ENCODE measurements at places on chromosomes 12 and 14. TPM values are rescaled to one million over a fixed set of nuclear protein-coding genes. Genes with fewer than 3 reads are reported as not detected.

The AGAP2 gene
- 0.20 TPM for total RNA-seq

The ALG10 gene
- 14.7 TPM for total RNA-seq

The SYNE3 gene
- 12.0 TPM for total RNA-seq

The TMEM121 gene
- 5.8 TPM for total RNA-seq

The CCDC184 gene
- not detected for total RNA-seq

DNA sequence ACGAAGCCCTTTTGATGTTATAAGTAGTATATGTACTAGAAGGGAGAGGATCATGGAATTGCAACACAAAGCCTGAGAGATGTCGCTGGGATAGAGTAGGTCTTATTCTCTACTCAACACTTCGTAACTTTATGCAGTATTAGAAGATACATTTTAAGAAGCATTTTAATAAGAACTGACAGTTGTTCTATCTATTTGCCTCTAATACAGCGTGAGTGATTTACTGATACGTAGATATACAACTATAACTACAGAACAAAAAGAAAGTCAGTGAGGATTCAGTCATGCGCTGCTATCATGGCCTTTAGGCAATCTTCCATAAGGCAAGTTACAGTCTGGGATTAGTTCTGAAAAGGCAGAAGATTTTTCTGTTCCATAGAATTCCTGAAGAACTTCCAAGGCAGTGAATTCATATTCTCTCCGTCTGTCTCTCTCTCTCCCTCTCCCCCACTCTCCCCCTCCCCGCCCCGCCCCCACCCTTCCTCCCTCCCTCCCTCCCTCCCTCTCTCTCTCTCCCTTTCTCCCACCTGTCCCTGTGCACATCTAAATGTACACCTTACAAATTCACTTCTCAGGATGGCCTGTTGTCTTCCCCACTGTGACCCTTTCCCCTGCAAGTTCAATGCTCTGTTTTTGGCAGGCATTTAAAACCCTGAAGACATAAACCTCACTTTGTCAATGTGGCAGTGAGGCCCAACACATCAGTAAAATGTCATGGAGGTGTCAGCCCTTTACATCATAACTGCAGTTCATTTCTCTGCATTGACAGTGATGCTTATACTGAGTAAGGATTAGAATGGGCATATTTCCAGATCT, 470.6 kb downstream of the EGLN3 start:
- DNase-seq: no peak

DNA sequence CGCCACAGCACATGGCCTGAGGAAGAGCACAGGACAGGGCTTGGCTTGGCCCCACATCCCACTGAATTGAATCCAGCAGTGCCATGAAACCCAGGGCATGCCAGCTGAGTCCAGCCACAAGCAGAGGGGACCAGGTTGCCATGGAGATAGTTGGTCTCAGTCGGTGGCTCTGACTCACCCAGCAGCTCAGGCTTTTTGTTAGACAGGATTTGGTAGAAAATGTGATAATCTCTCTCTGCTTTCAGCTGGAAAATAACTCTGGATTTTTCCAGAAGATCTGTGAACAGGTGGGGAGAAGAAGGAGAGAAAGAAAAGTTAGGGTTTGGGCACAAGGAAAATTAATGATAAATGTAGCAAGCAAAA, 4.8 kb downstream of the MYH7 start:
- DNase-seq: no peak

GRCh38 chr14:24238123-24238522, 4.3 kb downstream of the TINF2 start:
- no peak for DNase-seq

GRCh38 chr14:35855876-35856481, 29.8 kb downstream of the BRMS1L start:
- no peak for DNase-seq

DNA sequence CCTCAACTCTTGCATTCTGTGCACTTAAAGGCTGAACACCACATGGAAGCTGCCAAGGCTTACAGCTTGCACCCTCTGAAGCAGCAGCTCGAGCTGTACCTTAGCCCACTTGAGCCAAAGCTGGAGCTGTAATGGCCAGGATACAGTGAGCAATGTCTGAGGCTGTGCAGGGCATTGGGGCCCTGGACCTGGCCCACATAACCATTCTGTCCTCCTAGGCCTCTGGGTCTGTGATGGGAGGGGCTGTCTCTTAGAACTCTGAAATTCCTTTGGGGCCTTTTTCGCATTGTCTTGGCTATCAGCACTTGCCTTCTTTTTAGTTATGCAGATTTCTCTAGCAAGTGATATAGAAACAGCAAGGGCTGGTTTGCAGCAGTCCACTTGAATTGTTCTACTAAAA, 303.8 kb upstream of the CLEC14A start:
- no peak for DNase-seq

GRCh38 chr12:93376436-93377251, 1.1 kb upstream of the NUDT4 start:
- no peak for DNase-seq

- DNase-seq: no peak
Measured at GRCh38 chr12:116060764-116061163, 216.7 kb downstream of the MED13L start.

- DNase-seq: no peak
Measured at GRCh38 chr12:6029401-6029800, 84.3 kb upstream of the ANO2 start.

DNA sequence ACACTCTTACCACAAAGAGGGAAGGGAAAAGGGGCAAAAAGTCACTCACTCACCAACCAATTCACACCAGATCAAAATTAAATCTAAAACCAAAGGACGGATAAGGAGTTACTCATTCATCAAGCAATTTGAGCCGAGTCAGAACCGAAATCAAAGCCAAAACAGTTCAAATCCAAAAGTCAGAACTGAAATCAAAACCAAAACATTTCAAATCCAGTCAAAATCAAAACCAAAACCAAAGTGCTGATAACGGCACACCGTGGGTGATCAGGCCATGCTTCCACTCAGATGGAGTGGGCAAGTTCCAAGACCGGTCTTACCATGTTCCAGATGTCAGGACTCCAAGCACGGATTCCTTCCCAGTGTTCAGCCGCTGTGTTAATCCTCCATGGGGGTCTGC, 139.5 kb downstream of the SLC38A6 start:
- DNase-seq: no peak

- no peak for DNase-seq
Measured at GRCh38 chr12:46516933-46517578, 144.5 kb upstream of the SLC38A2 start.

DNA sequence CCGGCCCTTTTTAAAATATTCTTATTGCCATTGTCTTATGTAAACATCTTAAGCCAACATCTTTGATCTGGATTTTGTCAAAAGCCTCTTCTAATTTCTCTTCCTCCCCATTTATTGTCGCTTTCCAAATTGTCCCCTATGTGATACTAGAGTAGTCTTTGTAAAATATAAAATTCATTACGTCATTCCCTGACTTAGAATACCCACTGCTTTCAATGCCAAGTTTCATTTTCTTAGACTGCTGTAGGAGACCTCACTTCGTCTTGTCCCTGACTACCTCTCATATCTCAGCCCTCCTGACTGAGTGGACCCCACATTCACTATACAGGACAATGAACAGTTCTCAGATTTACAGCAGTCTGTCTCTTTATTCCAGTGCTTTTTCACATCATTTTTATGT, 633.9 kb upstream of the LMO3 start:
- DNase-seq: no peak

DNA sequence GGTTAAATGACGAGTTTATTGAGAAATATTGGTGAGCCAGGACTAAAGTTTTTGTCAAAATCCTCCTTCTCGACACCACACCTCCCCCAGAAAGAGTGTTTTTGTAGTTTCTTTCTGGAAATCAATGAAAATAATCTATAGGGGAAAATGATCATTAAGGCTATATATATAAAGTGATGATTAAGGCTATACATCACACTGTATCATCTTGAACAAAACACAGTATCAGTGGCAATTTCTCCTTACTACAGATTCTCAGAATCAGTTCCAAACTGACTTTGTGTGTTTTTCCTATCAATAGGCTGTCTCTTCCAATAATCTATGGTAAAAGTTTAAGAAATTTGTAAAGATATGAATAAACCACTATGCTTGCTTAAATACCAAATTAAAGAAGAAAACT, 81.7 kb downstream of the IFNG-AS1 start:
- no peak for DNase-seq

- DNase-seq: no peak
Measured at GRCh38 chr12:100753837-100754236, 40.7 kb upstream of the ANO4 start.

DNA sequence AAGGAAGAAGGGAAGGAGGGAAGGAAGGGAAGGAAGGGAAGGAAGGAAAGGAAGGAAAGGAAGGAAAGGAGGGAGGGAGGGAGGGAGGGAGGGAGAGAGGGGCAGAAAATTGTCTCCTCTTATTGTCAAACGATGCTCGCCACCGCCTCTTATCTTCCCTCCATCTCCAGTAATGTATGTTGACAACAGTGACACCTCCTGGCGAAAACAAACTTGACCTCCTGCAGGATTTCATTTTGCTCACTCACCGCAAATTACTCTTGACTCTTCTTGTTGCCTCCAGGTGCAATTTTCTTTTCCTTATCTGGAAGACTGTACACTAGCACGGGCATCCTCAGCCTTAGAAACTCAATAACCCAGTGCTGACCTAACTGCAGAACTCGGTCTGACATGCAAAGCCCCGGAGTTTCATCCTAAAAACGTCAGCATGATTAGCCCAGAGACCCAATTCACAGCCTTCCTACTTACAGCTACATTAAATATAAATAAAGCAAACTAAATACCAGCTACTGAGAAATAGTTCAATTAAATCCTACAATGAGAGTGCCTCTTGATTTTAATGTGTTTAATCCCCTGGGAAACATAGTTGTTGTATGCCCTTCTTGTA, 512.4 kb upstream of the TMPO start:
- DNase-seq: peak; percentile 27
